ENCODE measurements at places on chromosomes 5 and 9.

GRCh38 chr5:96043446-96043845 lies 81.8 kb upstream of the ELL2 start:
- no peak for DNase-seq

GRCh38 chr5:53219174-53219573 lies 109.6 kb upstream of the MOCS2 start:
- no peak for DNase-seq

GRCh38 chr5:177098470-177099141 lies 11.9 kb downstream of the FGFR4 start:
- DNase-seq = no peak

GRCh38 chr5:35087991-35088390 lies 40.2 kb upstream of the AGXT2 start:
- DNase-seq = no peak

GRCh38 chr9:109557481-109557880 lies 59.4 kb upstream of the PTPN3 start:
- DNase-seq = no peak

- no peak for DNase-seq
Measured at GRCh38 chr9:130467316-130467715, 22.6 kb downstream of the ASS1 start.

- DNase-seq = no peak
Measured at GRCh38 chr9:109551651-109552050, 53.5 kb upstream of the PTPN3 start.

DNA sequence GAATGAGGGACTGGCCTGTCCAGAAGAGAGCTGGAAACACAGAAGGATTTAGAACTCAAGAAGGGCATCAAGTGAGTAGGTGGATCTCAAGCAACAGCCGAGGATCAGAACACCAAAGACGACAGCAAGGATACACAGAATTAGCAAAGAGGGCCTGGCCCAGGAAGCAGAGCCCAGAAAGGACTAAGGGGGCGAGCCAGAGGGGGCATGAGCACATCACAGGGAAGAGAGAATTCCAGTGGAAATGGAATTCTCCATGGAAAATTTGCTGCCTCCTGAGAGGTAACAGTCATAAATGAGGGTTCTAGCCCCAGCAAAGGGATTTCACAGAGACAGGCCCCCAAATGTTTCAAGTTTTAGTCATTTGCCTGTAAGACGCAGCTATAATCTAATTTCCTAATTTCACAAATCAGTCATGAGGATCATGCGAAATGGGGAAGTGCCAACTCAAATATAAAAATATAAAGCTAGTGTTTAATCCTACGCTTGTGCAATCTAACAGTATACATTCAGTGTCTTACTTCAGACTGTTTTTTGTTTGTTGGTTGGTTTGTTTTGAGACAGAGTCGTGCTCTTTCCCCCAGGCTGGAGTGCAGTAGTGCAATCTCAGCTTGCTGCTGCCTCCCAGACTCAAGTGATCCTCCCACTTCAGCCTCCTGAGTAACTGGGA lies 46.7 kb downstream of the FNBP1 start:
- DNase-seq = no peak

GRCh38 chr5:168663276-168664004 lies 84.3 kb upstream of the PANK3 start:
- DNase-seq = no peak

DNA sequence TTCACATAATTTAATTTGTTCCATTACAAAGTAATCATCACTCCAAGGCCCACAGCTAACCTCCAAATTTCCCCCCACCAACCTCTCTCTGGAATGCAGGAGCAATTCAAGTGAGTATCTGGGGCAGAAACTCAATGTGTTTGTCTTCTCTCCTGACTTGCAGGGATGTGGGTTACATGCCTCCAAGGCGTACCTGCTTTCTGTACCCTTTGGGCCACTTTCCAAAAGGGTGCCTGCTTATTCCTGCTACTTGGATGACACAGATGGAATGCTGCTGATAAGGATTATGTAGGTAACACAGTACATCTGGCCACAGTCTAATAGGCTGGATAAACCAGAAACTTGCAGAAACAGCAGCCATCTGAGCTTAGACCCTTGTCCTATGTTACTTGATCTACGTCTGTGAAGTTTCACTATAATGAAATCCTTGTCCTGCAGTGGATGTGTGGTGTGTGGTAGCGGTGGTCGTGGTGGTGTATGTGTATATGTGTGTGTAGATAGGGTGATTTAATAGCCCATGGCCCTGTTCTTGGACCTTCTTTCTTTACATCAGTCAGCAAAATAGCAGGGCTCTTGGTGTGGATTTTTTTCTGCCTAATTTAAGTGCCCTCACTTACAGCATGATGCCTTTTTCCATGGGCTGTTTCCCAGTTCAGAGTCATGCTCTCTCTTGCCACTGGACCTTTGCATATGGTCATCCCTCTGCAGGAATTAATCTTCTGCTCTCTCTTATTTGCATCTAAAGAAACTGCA lies 175.9 kb downstream of the ZDHHC21 start:
- DNase-seq = no peak

DNA sequence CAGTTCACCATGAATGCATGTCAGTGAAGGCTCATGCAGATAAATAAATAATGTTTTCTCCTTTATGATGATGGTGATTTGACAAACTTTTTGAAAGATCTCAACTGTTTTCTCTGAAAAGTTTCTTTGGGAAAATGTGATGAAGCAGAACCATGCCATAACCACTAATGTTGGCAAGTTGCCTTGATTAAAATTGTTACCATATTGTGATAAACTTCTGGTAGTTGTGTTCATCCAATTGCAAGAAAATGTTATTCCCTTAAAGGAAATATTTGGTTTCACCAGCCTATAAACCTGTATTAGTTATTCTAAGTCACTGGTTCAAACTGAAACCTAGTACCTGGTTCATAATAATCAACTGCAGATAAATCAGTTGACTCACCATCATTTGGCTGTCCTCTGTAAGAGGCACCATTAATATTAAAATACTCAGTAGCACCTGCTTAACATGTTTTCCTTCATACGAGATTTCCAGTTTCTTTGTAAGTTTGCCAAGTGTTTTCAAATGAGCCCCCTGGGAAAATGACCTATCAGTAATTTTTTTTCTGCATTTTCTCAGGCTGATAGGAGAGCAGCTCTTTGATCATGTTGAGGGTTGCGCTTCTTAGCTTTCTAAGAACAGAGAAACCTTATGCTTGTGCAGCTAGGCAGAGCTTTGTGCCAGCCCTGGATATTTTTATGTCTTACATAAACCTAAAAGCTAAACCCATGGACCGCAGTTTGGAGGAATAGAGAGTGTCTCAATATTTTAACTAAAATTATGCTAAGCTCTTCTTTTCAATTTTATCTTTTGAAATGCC lies 88.0 kb downstream of the LURAP1L start:
- no peak for DNase-seq

- no peak for DNase-seq
Measured at GRCh38 chr5:933251-933861, 40.7 kb downstream of the TRIP13 start.

- DNase-seq = no peak
Measured at GRCh38 chr5:169223595-169223953, 77.4 kb downstream of the SLIT3 start.

GRCh38 chr5:67591491-67591890 lies 394.9 kb upstream of the CD180 start:
- no peak for DNase-seq

DNA sequence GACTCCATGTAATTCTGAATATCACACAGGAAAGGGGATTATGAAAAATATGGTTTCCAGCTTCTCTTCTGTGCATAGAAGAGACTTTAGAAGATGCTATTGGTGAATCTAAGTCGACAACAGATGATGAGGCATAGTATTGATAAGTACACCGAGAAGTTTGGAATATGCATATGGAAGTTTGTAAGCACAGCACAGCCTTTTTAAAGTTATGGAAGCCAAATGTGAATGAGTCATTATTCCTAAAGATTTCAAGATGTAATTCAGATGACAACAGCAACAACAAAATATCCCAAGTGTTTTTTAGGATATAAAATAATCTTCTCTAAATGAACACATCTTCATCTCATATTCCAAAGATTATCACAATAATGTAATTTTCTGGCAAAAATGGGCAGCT lies 1723.3 kb downstream of the EFNA5 start:
- DNase-seq = no peak

DNA sequence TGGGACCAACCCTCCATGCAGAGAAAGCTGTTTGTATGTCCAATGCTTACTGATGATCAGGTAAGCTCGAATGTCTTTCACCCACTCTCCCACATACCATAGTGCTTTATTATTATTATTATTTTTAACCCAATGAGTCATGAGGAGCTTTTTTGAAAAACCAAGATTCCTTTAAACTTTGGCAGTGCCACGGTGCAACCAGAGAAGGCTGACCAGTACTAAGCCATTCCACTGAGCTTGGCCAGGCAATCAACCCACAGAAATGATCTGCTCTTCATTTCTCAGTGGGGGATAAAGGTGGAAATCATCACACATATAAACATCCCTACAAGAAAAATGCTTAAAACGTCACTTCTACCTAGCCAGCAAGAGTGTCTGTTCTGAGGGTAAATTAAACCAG lies 35.5 kb downstream of the JAKMIP2 start:
- DNase-seq = no peak

- no peak for DNase-seq
Measured at GRCh38 chr5:150490754-150491153, 17.2 kb upstream of the NDST1 start.

GRCh38 chr9:124306098-124306735 lies 48.5 kb downstream of the NEK6 start:
- DNase-seq = peak; percentile 20

DNA sequence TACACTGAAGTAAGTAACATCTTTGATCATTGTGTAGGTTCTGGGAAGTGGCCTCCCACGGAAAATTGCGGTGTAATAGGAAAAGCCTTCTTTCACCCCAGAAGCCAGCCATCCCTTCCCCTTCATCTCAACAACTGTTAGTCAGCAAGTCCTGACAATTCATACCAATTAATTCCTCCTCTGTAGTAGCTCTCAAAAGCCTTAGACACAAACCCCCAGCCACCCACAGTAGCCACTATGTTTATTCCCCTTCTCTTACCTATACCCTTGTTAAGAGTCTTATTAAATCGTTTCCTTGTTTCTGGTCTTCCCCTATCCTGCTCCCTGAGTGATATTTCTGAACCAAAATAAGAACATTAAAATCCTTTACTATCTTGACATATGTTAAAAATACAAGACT lies 143.6 kb downstream of the PCSK5 start:
- no peak for DNase-seq

- no peak for DNase-seq
Measured at GRCh38 chr9:76859860-76860259, 46.1 kb downstream of the PRUNE2 start.

DNA sequence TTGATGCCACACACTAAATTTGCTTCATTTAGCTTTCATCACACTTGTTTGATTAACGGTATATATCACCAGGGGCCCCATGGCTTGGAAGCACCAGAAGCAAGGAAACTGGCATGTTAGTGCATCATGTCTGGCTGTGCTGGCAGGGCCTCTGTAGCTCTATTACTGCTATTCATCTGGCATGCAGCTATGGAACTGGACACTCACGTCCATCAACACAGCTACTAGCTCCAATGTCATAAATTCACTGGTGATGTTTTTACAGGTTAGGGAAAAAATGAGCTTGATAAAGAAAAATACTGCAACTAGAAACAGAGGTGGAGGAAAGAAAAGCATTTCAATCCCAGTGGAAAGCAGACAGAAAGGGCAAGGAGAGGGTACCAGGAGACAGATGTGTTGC lies 343.2 kb downstream of the DEPDC1B start:
- no peak for DNase-seq

- DNase-seq = no peak
Measured at GRCh38 chr5:90479611-90480385, 5.1 kb downstream of the POLR3G start.

- DNase-seq = peak; percentile 74
Measured at GRCh38 chr5:100852988-100853449, 50.1 kb downstream of the ST8SIA4 start.
